SK-MEL-5 (cell line): ENCODE measurements at places on chromosomes 6 and 20. TPM values are rescaled to one million over a fixed set of nuclear protein-coding genes. Genes with fewer than 3 reads are reported as not detected.
A peak's percentile ranks its signal among the peaks of the same experiment; 100 is the strongest.

GRCh38 chr6:111680015-111680712 lies 74.5 kb upstream of the TRAF3IP2 start:
- DNase-seq: no peak

GRCh38 chr20:54668271-54669039 lies 193.1 kb downstream of the DOK5 start:
- peak; percentile 50 for DNase-seq

Gene KIAA0408
- 3.2 and 3.7 TPM in 2 replicates for total RNA-seq

Gene RGS17
- 1.1 and 1.2 TPM in 2 replicates for total RNA-seq

Gene FGD2
- total RNA-seq: 0.08 TPM in 1 of 2 replicates, not detected in the other

- no peak for DNase-seq
Measured at GRCh38 chr6:167973148-167973885, 24.2 kb upstream of the KIF25 start.

DNA sequence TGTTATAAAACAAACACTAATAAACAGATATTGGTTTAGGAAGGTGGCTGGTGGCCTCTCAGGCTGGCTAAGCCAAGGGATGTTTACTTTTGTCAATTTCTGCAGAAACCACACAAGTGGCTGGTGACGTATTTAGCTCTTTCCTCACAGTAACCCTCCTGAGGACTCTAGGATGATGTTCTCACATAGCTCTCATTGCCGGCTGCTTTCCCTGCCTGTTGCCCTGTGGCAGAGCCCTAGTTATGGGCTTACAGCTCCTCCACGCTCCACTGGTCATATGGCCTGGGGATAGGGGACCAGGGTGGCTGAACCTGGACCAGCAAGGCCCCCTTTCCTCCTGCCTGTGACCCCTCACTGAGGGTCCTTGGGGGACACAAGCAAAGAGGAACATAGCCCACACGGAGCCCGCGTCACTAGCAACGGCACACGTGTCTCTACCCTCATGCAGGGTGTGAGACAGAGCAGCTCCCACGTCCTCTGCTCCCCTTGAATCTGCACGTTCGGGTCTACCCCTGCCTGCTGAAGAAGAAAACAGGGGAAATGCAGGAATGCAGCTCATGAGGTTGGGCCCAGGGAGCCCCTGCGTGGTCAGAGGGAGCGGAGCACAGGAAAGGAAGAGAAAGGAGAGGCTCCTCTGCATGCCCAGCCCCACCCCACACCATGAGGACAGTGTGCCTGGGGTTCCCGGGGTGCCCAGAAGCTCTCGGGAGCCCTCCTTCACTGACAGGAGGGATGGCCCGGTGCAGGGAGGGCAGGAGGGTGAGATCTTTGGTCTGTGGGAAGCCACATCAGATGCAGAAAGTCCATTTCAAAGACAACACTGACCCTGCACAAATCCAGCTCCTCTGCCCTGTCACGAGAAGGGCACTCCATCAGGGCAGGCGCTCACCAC lies 13.9 kb downstream of the RAMACL start:
- no peak for DNase-seq

DNA sequence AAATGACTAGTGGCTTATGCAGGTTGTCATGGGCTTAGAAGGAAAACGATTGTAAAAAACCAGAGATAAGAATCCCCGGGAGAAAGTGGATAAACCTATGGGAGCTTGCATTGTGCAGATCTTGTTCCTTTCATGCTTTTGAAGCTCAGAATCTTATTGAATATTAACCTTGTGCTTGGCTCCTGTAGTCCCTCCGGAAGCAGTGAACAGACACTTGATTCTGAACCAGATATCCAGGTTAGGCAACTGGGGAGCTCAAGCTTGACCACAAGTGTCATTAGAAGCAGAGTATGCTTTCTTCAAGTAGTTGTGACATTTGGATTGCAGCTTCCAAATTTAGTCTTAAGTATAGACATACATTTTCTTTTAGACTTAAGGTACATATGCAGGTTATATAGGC lies 212.6 kb upstream of the MOCS1 start:
- DNase-seq: no peak

Gene DLL1
- 0.13 and 0.35 TPM in 2 replicates for total RNA-seq
